ENCODE measurements at places on chromosomes 4 and X.

DNA sequence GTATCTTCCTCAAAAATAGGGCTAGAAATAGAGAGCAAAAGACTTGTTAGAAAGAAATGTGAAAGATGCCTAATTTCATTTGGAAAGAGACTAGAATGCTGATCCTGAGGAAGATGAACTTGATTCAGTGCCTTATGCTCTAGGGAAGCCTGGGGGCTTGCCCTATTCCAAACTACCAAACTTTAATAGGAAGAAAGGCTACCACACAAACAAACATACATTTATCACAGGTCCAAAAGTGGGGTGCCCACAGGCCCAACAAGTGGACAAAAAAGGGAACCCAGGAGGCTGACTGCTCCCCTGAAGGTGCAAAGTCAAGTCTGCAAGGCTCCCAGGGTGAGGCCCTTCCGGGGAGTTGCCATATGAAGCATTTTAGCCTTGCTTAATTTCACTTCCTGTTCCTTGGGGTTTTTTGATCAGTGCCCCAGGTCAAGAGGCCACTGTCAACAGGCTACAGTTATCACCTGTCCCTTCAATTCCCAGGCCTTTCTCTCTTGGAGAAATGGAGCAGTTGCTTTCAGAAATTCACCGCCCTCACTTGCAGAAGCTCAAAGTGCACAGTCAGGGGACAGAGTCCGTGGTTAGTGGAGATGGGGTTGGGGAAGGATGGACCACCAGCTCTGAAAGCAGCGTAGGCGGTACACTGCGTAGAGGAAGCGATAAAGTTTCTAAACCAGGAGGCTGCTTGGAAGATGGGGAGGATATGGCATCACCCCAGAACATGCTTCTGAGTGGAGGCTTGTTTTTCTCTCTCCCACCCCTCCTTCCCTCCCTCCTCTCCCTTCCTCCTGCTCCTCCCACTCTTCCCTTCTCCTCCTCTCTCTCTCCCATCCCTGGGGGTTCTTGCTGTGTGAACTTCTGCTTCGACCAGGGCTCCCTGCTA lies 36.4 kb downstream of the TMEM154 start:
- no peak for DNase-seq

GRCh38 chr4:2081540-2081939 lies 22.4 kb downstream of the NAT8L start:
- DNase-seq = no peak

DNA sequence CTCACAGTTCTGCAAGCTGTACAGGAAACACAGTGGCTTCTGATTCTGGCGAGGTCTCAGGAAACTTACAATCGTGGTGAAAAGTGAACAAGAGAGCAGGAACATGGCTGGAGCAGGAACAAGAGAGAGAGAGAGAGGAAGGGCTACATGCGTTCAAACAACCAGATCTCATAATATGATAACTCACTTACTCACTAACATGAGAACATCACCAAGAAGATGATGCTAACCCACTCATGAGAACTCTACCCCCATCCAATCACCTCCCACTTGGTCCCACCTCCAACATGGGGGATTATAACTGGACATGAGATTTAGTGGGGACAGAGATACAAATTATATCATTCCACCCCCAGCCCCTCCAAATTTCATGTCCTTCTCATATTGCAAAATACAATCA lies 9.8 kb upstream of the TLR1 start:
- no peak for DNase-seq

GRCh38 chr4:159685340-159686092 lies 582.6 kb downstream of the RAPGEF2 start:
- DNase-seq = no peak

DNA sequence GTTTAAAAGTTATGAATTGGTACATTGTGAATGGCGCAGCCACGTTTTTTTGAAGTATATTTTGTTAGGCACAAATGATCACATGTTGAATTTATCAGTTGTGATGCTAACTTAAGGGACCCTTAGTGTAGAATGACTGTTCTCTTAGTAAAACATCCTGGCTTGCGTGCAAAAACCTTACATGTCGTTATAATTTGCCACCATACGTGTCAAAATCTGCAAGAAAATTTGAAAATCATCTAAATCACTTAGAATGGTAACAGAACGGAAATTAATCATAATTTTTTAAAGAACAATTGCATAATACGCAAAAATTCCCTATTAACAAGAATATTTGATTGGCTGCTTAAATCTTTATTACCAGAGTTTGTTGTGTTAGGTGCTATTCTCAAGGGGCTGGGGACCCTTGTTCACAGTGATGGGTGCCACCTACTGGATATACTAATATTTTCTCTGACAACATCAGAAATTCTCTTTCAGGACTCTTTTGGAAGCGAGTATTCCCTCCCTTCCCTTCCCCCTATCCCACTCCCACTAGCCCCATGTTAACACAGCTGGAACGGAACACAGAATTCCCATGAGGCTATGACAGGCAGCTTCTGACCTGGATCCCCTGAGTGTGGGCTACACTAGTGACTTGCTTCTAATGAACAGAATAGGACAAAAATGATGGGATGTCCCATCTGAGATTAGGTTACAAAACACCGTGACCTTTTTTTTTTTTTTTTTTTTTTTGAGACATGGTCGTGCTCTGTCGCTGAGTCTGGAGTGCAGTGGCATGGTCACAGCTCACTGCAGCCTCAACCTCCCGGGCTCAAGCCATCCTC lies 71.8 kb downstream of the SUPT20HL2 start:
- peak; percentile 29 for DNase-seq

DNA sequence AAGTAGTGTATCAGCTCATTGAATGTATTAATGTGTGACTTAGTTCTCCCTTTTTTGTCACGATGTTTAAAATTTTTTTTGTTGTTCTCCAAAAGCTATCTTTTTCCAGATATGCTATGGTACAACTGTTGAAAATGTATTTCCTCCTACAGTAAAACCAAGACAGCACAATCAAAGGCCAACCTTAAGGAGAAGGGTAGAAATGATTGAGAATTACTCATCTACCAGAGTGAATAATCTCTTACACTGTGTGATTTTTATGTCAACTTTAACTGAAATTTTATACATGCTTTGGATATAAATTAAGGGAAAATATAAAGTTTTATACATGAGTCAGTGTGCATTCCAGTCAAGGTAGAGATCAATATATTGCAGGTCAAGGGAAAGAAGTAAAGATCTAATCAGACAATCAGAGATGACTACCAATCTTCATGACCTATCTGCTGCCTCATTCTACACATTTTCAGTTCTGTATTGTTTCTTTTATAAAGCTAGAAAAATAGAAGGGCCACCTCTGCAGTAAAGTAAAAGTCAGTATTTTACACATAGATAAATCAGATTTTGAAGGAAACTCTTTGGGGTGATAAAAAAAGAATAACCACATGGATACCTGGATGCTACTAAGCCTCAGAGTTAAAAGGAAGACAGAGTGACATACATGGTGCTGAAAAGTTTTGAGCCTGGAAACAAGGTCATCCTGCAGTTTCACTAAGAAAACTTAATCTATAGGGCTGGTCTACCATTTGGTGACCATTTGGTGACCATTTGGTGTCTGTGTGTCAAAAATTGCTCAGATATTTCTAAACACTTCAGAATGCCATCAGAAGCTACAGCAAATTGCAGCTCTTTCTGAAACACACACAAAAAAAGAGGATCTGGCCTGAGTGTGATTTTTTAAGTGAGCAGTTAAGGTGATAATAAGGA lies 1.6 kb downstream of the FAM13A start:
- DNase-seq = no peak

GRCh38 chr4:151538963-151539362 lies 130.0 kb downstream of the FHIP1A start:
- no peak for DNase-seq

DNA sequence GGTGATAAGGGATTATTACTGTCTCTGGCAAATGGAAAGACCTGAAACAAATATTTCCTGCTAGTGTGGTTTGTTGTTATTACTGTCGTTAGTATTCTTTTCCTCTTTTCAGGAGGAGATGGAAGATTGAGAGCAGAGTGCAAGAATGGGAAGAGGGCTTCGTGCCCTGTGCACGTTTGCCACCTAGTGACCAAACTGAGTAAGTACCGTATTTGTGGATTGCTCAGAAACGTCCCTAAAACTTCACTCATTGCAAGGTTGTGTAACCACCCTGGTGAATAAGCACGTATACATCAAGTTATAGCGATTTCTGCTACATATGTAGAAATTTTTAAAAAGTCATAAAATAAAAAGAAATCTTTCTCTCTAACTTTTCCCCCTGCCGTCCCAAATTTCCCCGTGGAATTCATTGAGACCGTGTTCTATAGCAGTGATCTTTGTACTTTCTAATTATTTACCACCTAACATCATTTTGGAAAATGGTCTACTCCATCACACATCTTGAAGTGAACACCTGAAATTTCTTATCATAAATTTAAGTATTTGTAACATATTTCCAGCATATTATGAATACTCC lies 24.3 kb downstream of the LINC00632 start:
- DNase-seq = no peak

- peak; percentile 66 for DNase-seq
These were observed 169.2 kb upstream of the MAGEB18 start for GRCh38 chrX:25968920-25969319.

DNA sequence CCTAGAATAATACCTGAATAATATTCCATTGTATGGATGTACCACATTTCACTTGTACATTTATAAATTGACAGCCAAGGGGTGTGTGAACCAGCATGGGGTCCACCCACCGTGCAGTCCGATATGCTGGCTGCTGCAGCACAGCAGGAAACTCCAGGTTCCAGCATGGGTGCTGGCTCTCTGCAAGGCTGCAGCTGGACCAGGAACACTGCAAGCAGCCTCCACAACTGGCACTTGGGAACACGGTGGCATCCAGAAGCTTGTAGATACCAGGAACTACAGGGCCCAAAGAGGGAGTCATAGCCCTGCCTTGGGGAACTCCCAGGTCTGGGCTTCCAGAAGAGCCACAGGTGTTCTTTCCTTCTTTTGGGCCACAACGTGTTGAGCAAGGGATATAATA lies 91.2 kb downstream of the NXF2 start:
- DNase-seq = no peak

DNA sequence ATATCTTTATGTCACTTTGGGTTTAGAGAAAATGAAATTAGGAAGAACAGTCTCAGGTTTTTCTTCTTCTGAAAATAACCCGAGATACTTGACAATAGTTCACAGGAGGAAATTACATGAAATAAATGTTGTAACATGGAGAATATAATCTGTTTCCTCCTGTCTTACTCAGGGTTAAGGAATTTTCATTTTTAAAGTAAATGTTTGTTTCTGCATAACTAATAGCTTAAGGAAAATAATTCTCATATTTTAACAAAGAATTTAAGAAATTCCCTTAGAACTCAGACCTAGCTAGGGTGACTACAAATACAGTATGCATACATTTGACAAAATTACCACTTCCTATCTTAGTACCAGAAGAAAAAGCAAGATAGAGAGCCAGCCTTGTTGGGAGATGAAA lies 17.2 kb upstream of the SPRY1 start:
- DNase-seq = no peak

- no peak for DNase-seq
These were observed 145.2 kb upstream of the FTHL17 start for GRCh38 chrX:31217084-31217483.

DNA sequence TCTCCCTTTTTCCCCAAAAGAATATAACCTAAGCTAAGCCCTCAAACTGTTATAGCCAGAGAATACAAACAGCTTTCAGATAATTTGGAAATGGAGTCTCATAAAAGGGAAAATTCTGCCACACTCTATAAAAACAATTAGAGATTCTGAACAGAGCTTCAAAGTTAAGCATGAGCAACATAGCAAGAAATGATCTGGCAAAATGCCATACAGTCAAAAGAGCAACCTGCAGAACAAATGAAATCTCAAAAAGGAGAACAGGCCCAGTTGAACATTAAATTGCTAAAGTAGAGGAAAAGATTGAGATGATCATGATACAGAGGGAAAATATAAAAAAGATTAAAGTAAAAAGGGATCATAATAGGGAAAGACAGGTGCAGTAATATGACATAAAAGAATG lies 250.5 kb downstream of the TLL1 start:
- no peak for DNase-seq

GRCh38 chr4:10403633-10404445 lies 53.4 kb downstream of the ZNF518B start:
- peak; percentile 26 for DNase-seq

DNA sequence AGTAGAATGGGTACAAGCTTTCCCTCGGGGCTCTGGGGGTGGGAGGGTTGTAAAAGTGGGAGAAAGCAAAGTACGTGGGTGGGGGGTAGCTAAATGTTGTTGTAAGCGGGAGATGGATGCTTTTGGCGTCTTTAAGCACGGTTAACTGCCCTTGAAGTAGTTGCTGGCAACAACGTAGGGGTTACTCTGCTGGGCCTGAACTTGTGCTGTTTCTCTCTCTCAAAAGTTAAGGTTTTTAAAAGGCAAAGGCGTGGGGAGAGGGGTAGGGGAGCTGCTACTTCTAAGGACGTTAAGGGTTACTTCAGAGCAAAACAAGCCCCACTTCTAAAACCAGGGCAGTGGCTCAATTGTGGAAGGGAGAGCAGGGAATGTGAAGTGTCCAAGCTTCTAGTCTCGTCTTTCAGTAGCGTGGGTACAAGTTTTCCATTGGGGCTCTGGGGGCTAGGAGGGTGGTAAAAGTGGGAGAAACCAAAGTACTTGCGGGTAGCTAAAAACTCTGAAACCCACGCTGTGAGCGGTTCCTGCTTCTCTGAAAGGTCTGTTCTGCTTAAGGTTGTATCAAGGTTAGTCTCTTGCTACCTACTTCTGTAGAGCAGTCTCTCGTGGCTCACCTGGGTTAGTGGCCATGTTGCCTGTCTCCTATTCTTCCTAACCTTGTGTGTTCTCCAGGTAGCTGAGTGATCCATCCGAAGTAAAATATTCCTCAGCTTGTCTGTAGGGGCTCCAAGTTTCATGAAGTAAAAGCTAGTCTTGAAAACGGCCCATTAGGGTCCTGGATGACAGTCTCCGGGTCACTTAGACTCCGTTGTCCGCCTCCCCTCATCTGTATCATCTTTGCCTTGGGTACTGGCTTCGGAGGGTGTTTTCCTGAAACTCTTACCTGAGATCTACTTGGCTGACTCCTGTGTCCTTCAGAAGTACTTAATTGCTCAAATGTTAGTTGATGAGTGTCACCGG lies 1.7 kb upstream of the WDR1 start:
- DNase-seq = no peak

- DNase-seq = no peak
These were observed 194.4 kb upstream of the RPL34 start for GRCh38 chr4:108425988-108426387.
